ENCODE measurements at places on chromosomes 7 and 10.

GRCh38 chr7:55060636-55061022 is 41.8 kb downstream of the EGFR start:
- no peak overlapping the region for H3K4me3 ChIP-seq
- H3K27me3 ChIP-seq = no peaks in the 10 kb centered on the region
- H3K36me3 ChIP-seq = no peaks in the 10 kb centered on the region
- H3K27ac ChIP-seq = no peak overlapping the region
- no peak for DNase-seq
- peaks cover 10% of the 10 kb centered on the region for H3K4me1 ChIP-seq

DNA sequence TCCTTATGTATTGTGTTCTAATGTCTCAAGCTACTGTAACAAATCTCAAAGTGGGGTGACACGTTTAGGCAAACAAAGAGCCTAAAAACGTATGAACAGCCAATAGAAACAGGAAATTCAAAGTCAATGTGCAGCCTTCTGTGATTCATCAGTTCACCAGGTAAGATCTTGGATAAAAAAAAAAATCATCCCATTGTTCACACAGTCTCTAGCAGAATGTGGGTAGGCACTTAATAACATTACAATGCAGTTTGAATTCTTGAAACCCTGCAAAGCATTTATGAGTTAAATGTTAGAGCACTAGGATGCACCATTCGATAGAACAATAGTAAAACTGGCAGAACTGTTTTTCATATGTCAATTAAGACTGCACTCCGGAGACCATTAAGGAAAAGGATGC is 88.2 kb upstream of the HDAC9 start:
- no peak overlapping the region for H3K4me3 ChIP-seq
- no peak for DNase-seq
- H3K4me1 ChIP-seq = no peaks in the 10 kb centered on the region
- H3K27ac ChIP-seq = no peak overlapping the region
- no peaks in the 10 kb centered on the region for H3K27me3 ChIP-seq

DNA sequence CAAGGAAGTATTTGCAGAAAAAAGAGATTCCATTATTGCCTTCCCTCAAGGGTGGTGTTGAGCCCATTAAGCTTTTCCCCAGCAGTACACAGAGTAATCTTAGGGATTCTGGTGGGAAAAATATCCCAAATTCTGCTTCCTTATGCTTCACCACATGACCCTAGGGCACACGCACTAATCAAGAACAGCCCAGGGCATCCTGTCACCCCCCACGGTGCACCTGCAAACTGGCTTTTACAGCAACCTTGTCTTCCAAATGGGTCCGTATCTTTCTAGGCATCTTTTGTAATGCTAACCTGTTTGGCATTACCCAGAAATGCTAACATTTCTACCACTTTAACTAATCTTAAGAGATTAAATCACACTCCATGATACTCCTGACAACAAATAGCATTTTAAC is 926 bp upstream of the C7orf33 start:
- H3K36me3 ChIP-seq = no peaks in the 10 kb centered on the region
- no peak overlapping the region for H3K4me3 ChIP-seq
- DNase-seq = peak; percentile 71
- H3K4me1 ChIP-seq = peaks cover 10% of the 10 kb centered on the region
- peak overlapping the region; percentile 82 for H3K27ac ChIP-seq

GRCh38 chr7:142471820-142472219 is 214.0 kb upstream of the PRSS58 start:
- no peaks in the 10 kb centered on the region for H3K27me3 ChIP-seq
- DNase-seq = no peak
- no peak overlapping the region for H3K27ac ChIP-seq
- H3K4me3 ChIP-seq = no peak overlapping the region

- no peaks in the 10 kb centered on the region for H3K4me1 ChIP-seq
- no peak overlapping the region for H3K27ac ChIP-seq
- H3K4me3 ChIP-seq = no peak overlapping the region
Measured at GRCh38 chr7:3955751-3956696, 655.0 kb downstream of the SDK1 start.

DNA sequence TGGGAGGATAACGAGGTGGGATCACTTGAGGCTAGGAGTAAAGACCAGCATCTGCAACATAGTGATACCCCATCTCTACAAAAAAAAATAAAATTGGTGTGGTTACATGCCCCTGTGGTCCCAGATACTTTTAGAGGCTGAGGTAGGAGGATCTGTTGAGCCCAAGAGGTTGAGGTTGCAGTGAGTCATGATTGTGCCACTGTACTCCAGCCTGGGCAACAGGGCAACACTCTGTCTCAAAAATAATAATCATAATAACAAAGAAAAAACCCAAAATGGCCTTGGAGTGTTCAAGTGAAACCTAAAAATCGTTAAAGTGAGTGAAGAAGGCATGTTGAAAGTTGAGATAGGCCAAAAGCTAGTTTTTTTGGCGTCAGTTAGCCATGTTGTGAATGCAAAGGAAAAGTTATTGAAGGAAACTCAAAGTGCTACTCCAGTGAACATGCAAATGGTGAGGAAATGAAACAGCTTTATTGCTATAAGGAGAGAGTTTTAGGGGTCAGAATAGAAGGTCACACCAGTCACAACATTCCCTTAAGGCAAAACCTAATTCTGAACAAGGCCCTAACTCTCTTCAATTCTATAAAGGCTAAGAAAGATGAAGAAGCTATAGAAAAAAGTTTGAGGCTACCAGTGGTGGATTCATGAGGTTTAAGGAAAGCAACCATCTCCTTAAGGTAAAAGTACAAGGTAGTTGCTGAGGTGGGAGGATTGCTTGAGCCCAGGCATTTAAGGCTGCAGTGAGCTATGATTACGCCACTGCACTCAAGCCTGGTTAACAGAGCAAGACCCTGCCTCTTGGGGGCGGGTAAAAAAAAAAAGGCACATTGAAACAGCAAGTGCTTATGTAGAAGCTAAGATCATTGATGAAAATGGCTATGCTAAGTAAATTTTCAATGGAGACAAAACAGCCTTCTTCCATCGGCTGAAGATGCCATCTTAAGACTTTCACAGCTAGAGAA is 45.4 kb upstream of the STOX1 start:
- no peaks in the 10 kb centered on the region for H3K27me3 ChIP-seq
- DNase-seq = no peak
- no peaks in the 10 kb centered on the region for H3K4me1 ChIP-seq
- H3K27ac ChIP-seq = no peak overlapping the region
- peaks cover 87% of the 10 kb centered on the region for H3K36me3 ChIP-seq

DNA sequence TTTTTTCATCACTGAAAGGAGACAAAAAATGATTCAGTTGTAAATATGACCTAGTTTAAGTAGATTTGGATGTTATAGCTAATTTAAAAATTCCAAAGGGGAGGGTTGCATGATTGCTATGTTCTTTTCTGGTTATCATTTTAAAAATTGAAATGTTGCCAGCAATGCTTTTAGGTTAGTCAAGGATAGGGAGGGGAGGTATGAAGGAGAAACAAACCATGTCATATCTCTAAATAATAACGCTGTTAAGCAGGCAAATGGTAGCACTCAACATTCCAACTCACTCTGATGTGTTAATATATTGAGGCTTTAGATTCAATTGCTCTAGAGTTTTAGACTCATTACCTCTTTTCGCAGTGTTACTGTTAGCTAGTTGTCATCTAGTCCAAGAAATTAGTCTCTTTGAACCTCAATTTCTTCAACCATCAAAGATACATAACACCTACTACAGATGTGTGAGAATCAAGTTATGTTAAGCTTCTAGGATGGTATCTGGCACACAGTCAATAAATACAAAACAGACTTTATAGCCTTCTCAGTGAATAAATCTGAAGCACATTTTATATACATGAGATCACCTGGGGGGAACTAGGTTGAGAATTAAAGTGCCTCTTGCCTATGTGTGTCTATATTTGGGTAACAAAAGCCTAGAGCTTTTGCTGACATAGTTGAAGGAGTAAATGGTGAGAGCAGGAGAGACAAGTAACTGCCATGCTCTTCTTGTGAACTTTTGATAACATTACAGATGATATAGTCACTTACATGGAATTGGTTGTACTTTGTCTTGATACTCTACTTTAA is 124.9 kb downstream of the CSTF2T start:
- H3K27ac ChIP-seq = no peak overlapping the region
- H3K4me1 ChIP-seq = no peaks in the 10 kb centered on the region
- no peak overlapping the region for H3K4me3 ChIP-seq
- DNase-seq = no peak

DNA sequence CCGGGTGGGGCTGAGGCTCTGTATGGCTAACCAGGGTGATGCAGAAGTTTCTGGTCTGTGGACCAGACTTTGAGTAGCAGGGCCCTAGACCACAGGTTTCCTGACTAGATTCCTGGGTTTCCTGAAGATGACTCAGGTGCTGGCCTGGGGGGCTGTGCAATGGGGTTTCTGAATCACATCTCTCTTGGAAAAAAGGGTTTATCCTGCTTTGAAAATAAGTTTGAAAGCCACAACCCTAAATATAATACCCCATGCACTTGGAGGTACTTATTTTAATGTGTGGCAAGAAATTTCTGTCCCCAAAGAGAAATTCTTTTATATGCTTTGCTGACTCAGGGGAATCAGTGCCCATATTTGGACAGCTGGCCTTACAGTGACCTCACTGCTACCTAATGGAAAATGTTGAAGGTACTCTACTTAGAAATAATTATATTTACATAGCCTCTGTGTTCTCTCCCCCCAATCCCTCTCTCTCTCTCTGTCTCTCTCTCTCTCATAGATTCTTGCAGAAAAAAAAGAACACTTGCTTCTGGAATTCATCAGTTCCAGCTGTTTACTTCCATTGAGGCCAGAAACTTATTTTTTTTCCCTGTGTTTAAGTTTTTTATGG is 184.4 kb upstream of the LYZL2 start:
- no peaks in the 10 kb centered on the region for H3K4me1 ChIP-seq
- H3K4me3 ChIP-seq = no peak overlapping the region
- no peaks in the 10 kb centered on the region for H3K36me3 ChIP-seq
- DNase-seq = no peak
- peaks cover 31% of the 10 kb centered on the region for H3K27me3 ChIP-seq

- H3K27ac ChIP-seq = peak overlapping the region; percentile 10
- H3K27me3 ChIP-seq = no peaks in the 10 kb centered on the region
- peaks cover 28% of the 10 kb centered on the region for H3K36me3 ChIP-seq
- peaks cover 18% of the 10 kb centered on the region for H3K4me1 ChIP-seq
- peak; percentile 96 for DNase-seq
Measured at GRCh38 chr10:101779544-101780186, 3.6 kb downstream of the NPM3 start.

DNA sequence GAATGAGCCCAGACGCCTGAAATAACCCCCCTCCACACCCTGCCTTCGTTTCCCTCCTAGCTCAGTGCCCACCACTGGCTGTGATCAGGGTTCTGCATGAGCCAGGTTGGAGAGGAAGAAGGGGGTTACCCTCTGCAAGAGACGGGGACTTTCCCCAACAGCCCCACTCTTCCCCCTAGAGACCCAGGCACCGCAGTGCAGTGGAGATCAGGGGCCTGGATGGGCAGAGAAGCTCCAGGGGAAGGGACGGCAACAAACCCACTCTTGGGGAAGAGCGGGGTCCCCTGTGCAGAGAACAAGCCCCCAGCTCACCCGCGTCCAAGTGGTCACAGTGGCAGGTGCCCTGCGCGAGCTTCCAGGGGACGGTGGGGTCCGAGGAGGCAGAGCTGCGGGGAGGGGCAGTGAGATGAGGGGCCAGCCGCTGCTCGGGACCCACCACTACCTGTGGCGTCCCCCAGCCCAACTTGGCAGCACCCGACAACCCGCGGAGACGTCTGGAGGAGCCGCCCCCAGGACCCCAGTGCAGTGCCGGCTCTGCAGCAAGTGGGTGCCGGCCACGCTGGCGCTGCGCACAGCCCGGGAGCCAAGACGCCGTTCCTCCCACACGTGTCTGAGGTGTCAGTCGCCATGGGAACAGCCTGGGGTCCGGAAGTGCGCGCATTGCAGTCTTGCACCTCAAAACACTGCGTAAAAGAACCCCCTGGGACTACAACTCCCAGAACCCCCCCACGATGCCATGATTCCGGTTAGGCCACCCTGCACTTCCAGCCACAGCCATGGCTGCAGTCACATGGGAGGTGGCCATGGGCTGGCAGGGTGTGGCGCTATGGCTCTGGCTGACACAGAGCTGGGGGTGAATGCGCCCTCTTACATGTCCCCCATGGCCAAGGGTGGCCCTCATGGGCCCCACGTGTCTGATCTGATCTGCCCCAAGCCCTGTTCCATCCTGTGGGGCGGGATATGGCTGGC is 45.8 kb upstream of the WIPI2 start:
- no peaks in the 10 kb centered on the region for H3K27me3 ChIP-seq
- DNase-seq = no peak
- H3K27ac ChIP-seq = no peak overlapping the region
- no peaks in the 10 kb centered on the region for H3K4me1 ChIP-seq
- no peak overlapping the region for H3K4me3 ChIP-seq

DNA sequence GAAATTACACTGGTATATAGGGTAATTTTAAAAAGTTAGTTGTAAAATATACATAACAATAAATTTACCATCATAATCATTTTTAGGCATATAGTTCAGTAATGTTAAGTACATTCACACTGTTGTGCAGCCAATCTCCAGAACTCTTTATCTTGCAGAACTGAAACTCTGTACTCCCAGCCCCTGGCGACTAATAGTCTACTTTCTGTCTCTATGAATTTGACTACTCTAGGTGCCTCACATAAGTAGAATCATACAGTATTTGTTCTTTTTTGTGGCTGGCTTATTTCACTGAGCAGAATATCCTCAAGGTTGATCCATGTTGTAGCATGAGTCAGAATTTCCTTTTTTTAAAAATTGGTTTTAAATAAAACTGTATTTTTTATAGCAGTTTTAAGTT is 41.4 kb downstream of the NRF1 start:
- H3K27me3 ChIP-seq = no peaks in the 10 kb centered on the region
- no peak overlapping the region for H3K4me3 ChIP-seq
- H3K27ac ChIP-seq = no peak overlapping the region
- H3K36me3 ChIP-seq = peaks cover 27% of the 10 kb centered on the region

DNA sequence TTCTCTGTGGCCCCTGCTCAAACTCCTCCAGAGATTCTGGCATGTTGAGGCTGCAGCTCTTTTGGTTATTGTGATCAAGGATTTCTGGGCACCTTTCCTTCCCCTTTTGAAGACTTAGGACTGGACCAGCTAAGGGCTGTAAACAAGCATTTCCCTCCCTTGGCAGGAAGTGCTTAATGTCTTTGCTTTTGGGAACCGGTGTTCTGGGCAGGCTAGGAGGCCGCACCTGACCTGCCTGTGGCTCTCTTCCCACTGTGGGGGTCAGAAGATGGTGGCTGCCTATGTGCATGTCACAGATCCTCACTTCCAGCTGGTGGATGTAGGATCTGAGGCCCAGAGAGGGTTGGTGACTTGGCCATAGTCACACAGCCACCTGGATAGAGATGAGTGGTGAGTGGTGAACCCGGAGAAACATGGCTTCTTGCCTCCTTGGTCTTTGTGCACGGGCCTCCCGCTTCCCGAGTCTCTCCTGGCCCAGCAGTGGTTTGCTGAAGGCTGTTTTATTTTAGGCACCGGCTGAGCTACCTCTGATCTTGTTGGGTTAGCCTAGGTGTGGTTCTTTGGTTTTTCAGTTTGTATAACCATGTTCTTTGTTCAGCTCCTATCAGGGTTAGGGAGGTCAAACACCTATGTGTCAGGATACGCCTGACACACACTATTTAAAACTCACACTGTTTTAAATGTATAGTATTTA is 82.0 kb downstream of the GRK5 start:
- no peaks in the 10 kb centered on the region for H3K36me3 ChIP-seq
- H3K27me3 ChIP-seq = peaks cover 13% of the 10 kb centered on the region
- H3K4me3 ChIP-seq = no peak overlapping the region
- no peak for DNase-seq
- no peak overlapping the region for H3K27ac ChIP-seq
- H3K4me1 ChIP-seq = peaks cover 6% of the 10 kb centered on the region

- H3K27me3 ChIP-seq = no peaks in the 10 kb centered on the region
- H3K4me3 ChIP-seq = no peak overlapping the region
- H3K36me3 ChIP-seq = no peaks in the 10 kb centered on the region
- H3K27ac ChIP-seq = no peak overlapping the region
Measured at GRCh38 chr7:154568346-154568745, 434.6 kb downstream of the PAXIP1 start.

GRCh38 chr7:140673063-140673773 is 473 bp downstream of the ADCK2 start:
- no peaks in the 10 kb centered on the region for H3K36me3 ChIP-seq
- DNase-seq = peak; percentile 89

All from endodermal cell (in vitro differentiated cells).